ENCODE measurements at places on chromosomes 12 and 14. TPM values are rescaled to one million over a fixed set of nuclear protein-coding genes. Genes with fewer than 3 reads are reported as not detected.

GRCh38 chr14:55450539-55450938, 10.1 kb upstream of the TBPL2 start:
- no peak overlapping the region for H3K4me3 ChIP-seq
- peaks cover 18% of the 10 kb centered on the region for H3K4me1 ChIP-seq
- no peaks in the 10 kb centered on the region for H3K27me3 ChIP-seq
- no peak overlapping the region for H3K27ac ChIP-seq
- H3K36me3 ChIP-seq = no peaks in the 10 kb centered on the region

DNA sequence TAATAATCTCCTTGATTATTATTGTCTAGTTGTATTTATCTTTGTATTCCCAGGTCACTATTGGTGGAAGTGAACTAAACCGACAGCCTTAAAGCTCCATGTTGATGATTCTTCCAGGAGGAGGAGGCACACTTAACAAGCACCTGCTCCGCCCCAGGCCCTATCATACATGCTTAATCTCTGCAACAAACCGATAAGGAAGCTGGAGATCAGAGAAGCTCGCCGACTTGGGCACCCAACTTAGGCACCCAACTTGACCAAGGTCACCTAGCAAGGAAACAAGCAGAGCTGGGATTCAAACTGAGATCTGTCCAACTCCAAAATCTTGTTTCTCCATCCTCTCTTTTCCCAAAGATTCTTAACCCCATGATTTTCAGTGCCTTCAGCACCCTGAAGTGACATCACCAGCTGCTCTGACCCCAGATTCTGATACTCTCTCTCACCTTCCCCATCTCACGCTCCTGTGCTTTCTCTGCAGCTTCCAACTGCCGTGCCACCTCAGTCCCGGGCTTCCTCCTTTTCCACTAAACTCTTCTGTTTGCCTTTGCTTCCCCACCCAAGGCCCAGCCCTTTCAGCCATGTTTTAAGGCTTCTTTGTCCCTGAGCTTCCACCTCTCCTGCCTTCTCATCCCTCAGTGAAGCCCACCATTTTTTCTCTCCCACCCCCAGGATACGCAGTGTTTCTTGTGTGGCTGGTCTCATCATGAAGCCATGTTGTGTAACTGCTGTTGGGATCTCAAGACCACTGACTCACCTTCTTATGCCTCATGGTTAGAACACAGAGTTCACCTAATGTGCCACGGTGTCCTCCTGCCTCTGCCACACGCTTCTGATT, 6.6 kb upstream of the KRT18 start:
- no peak overlapping the region for H3K4me3 ChIP-seq
- DNase-seq = no peak
- no peaks in the 10 kb centered on the region for H3K27me3 ChIP-seq

GRCh38 chr12:1218369-1218768, 227.3 kb downstream of the ERC1 start:
- no peaks in the 10 kb centered on the region for H3K36me3 ChIP-seq
- H3K27ac ChIP-seq = no peak overlapping the region
- H3K4me3 ChIP-seq = no peak overlapping the region
- no peaks in the 10 kb centered on the region for H3K27me3 ChIP-seq
- no peak for DNase-seq

GRCh38 chr12:116818341-116818856, 62.8 kb downstream of the HRK start:
- H3K36me3 ChIP-seq = no peaks in the 10 kb centered on the region
- H3K4me1 ChIP-seq = peaks cover 8% of the 10 kb centered on the region
- no peaks in the 10 kb centered on the region for H3K27me3 ChIP-seq
- peak overlapping the region; percentile 99 for H3K4me3 ChIP-seq
- DNase-seq = no peak

DNA sequence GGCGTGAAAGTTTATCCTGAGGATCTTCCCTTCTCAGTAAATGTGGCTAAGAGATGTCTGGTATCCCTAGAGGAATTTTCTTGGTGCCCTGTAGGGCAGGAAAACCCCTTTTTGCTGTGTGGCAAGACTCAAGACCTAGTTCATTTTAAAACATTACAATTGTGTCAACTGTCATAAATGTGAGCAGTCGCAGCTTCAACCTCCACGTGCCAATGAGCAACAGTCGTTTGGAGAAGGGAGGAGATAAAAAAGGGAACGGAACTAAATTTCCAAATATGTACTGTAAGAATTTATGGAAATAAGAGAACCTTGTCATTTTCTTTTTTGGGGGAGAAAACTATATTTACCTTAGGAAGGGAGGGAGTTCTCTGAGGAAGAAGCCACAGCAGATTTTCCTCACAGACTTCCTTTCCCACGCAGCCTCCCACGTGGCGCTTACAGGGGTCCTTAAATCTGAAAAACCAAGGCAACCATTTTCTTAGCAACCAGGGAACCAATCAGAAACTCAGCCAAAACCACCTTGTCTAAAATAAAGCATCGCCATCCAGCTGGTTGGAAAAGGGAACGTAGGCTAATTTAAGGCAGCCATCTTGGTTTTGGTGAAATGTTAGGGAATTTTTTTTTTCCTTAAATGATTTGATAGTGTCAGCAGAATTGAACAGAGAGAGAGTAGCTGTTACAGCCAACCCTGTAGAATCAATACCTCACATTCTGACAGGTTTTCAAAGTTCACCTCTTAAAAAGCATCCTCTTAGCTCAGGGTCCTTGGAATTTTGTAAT, 99.1 kb downstream of the FIGNL2 start:
- H3K27ac ChIP-seq = no peak overlapping the region
- no peaks in the 10 kb centered on the region for H3K4me1 ChIP-seq
- H3K36me3 ChIP-seq = no peaks in the 10 kb centered on the region
- no peak overlapping the region for H3K4me3 ChIP-seq
- no peak for DNase-seq

DNA sequence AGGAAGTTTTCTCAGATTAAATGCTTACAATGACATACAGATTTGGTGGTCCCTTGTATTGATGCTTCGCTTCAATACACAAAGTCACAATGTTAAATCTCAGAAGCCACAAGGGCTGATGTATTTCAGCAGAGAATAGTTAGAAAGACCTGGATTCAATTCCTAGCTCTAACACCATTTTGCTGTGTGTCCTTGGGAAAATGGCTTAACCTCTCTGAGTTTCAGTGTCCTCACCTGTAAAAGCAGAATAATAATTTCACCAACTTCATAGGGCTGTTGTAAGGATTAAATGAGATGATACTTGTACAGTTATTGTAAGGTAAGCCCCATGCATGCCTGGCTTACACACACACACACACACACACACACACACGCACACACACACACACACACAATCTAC, 30.3 kb downstream of the P2RX7 start:
- DNase-seq = no peak
- no peak overlapping the region for H3K27ac ChIP-seq
- H3K4me1 ChIP-seq = no peaks in the 10 kb centered on the region
- H3K4me3 ChIP-seq = no peak overlapping the region

DNA sequence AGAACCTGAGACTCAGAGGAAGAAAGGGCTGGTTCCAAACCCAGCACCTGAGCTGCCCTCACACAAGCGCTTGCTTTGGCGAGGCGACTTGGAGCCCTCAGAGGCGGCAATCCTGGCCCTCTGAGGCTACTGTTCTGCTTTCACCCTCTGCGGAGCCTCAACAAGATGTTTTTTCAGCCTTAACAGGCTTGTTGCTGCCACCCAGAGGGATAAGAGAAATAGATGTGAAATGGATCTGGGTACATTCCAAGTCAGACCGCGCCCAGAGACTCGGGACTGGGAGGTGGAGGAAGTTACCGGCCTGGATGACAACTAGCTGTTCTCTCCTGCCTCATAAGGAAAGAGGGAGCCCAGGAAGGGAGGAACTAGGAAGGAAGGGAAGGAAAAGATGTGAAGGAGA, 89.6 kb downstream of the TTC7B start:
- H3K4me3 ChIP-seq = no peak overlapping the region
- H3K27me3 ChIP-seq = no peaks in the 10 kb centered on the region
- no peak for DNase-seq
- H3K27ac ChIP-seq = no peak overlapping the region
- H3K36me3 ChIP-seq = no peaks in the 10 kb centered on the region

DNA sequence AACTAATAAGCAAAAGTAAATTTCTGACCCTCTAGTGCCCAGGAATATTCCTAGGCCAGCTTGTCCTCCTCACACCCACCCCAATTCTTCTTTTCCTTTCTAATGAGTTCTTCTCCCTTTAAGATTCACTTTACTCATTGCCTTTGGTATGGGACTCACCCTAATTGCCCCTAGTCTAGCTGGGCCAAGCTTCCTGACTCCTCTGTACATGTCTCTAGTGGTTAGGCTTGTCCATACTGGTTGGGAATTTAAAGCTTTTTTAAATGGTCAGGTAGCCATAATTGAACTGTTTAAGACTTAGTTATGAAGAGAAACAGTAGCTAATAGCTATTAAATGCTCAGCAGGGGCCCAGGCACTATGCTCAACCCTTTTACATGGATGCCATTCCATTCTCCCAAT, 248.2 kb downstream of the C12orf42 start:
- no peak overlapping the region for H3K4me3 ChIP-seq
- DNase-seq = no peak
- H3K36me3 ChIP-seq = no peaks in the 10 kb centered on the region
- no peaks in the 10 kb centered on the region for H3K4me1 ChIP-seq
- H3K27me3 ChIP-seq = no peaks in the 10 kb centered on the region
- H3K27ac ChIP-seq = no peak overlapping the region

- H3K4me1 ChIP-seq = peaks cover 4% of the 10 kb centered on the region
- no peak overlapping the region for H3K27ac ChIP-seq
- no peak overlapping the region for H3K4me3 ChIP-seq
- DNase-seq = peak; percentile 35
- no peaks in the 10 kb centered on the region for H3K36me3 ChIP-seq
Measured at GRCh38 chr12:52156757-52157565, 34.9 kb downstream of the KRT80 start.

DNA sequence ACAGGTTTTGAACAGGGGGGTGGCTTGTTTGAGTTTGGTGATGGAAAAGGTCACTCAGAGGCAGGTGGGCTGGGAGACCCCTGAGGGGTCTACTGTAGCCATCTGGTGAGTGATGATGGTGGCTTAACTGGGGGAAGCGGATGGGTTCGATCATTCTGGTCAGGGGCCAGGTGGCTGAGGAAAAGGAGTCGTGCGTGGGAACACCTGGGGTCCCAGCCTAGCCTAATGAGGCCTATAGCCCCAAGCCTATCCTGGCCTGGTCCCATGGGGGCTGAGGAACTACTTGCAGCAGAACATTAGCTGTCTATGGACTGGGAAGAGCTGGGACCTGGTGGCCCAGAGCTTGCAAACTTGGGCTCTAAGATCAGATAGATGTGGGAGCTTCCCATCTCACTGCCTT, 158.4 kb upstream of the MYL2 start:
- no peak for DNase-seq
- no peaks in the 10 kb centered on the region for H3K4me1 ChIP-seq
- no peak overlapping the region for H3K4me3 ChIP-seq
- no peak overlapping the region for H3K27ac ChIP-seq
- no peaks in the 10 kb centered on the region for H3K27me3 ChIP-seq

DNA sequence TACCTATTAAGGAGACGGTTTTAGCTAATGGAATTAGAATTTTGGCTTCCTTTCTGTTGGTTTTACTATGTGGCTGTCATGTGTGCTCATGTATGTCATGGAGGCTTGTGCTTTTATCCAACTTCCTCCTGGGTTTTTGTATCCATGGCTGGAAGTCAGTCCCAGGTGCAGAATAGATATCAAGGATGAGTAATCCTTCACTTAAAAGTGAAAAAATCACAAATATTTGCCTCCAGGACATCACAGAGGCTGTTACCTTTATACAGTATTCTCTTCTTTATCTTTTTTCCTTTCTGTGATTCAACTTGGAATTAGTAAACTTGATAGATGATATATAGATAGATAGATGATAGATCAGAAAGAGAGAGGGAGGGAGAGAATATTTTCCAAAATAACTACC, 706.8 kb downstream of the GALC start:
- H3K27me3 ChIP-seq = no peaks in the 10 kb centered on the region
- H3K27ac ChIP-seq = no peak overlapping the region
- no peak for DNase-seq
- H3K36me3 ChIP-seq = no peaks in the 10 kb centered on the region
- H3K4me1 ChIP-seq = no peaks in the 10 kb centered on the region

DNA sequence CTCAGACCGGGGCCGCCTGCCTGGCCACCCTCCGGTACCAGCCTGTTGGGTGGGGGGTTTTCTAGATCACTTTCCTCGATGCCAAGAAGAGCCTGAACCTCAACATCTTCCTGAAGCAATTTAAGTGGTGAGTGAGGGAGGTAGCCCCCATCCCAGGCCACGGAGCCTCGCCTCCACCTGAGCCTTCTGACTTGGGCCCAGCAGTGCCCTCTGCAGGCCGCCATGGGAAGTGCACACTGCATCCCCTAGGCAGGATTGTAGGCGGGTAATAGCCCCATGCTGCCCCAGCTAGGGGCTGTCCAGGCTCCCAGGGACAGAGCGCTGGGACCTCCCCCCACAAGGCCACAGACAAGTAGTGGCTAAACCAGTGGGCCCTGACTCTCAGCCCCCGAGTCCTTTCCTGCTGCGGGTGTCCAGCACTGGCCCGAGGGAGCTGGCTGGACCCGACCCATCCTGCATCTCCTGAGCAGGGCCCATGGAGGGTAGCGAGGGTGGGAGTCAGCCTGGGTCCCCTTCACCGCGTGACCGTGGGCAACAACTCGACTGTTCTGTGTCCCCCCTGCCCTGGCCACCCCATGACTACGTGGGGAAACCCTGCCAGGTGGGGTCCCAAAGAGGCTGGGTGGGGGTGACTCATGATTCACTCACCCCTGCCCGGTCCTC, 15.3 kb upstream of the ADSS1 start:
- no peaks in the 10 kb centered on the region for H3K4me1 ChIP-seq
- H3K4me3 ChIP-seq = no peak overlapping the region
- peaks cover 48% of the 10 kb centered on the region for H3K36me3 ChIP-seq
- DNase-seq = no peak

DNA sequence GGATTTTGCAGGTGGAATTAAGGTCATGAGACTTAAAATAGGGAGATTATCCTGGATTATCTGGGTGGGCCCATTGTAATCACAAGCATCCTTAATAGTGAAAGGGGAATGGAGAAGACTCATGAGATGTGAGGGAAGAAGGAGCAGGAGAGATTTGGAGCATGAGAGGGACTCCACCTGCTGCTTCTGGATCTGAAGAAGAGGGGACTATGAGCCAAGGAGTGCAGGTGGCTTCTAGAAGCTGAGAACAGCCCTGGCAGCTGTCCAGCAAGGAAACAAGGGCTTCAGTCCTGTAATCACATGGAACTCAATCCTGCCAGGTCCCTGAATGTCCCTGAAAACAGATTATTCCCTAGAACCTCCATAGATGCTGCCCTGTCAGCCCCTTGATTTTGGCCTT, 67.8 kb downstream of the PELI2 start:
- DNase-seq = no peak
- no peak overlapping the region for H3K27ac ChIP-seq
- H3K27me3 ChIP-seq = no peaks in the 10 kb centered on the region
- no peak overlapping the region for H3K4me3 ChIP-seq

NKX2-1 gene
- total RNA-seq = not detected

RPGRIP1 gene
- not detected for total RNA-seq

PLCZ1 gene
- not detected for total RNA-seq

HCAR3 gene
- total RNA-seq = not detected

RNU4-1 gene
- total RNA-seq = not detected

SIX1 gene
- 5.1 TPM for total RNA-seq

TCP11L2 gene
- 23.1 TPM for total RNA-seq

All from thoracic aorta (tissue), 2 donors.